ENCODE measurements at places on chromosomes 16 and 17.

DNA sequence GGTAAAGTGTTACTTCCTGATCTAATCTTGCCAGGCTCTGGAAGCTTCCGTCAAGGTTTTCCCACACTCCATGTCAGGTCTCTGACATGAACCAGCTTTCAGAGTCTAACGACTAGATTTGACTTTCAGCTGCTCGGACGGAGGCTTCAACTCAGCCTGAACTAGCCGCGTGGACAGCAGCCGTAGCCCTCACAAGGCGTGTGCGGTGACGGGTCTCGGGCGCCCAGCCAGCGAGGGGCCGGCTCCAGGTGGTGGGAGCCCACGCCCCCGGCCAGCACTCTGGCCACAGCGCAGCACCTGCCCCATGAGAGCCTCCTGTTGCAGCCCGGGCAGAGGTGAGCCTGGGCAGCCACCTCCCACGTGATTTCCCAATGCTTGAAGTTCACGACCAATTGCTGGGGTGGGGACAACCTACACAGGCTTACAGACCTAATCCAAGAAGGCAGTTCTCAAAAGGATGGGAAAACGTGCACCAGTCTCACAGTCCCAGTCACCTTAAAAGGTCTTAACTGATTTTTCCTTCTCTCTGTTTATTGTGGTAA lies 45.5 kb downstream of the TBC1D16 start:
- peaks cover 9% of the 10 kb centered on the region for H3K4me1 ChIP-seq
- H3K27me3 ChIP-seq: no peaks in the 10 kb centered on the region
- no peaks in the 10 kb centered on the region for H3K36me3 ChIP-seq
- DNase-seq: no peak

DNA sequence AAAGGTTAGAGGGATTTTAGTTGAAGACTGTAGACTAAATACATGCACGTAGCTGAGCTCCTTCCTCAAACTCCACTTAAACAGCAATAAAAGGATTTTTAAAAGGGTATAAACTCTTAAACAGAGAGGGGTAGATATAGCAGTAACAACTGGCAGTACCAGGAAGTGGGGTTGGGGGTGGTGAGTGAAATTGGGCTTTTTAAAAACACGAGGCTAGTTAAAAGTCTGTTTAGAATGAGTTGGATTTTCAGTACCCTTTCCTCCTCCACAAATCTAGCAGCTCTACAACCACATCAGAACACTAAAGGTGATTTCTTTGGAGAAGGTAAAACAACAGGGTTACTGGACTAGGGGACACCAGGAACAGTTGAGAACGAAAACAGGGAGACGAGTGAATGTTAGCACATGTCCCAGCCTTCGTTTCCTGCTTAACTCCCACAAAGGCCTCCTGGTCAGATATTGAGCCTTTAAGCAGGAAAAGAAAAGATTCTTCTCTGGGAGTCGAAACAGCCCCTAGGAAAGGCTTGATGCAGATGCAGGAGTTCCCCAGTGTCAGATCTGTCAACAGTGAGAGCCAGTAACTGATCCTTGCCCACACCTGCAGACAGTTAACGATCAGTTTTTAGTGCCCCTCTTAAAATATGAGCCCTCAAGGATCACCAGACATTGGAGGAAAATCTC lies 13.8 kb downstream of the NETO2 start:
- H3K27ac ChIP-seq: no peak overlapping the region
- H3K4me1 ChIP-seq: no peaks in the 10 kb centered on the region
- no peak overlapping the region for H3K4me3 ChIP-seq
- H3K27me3 ChIP-seq: no peaks in the 10 kb centered on the region
- DNase-seq: peak; percentile 24

- H3K27ac ChIP-seq: no peak overlapping the region
- H3K27me3 ChIP-seq: no peaks in the 10 kb centered on the region
- no peak for DNase-seq
- no peaks in the 10 kb centered on the region for H3K4me1 ChIP-seq
- no peak overlapping the region for H3K4me3 ChIP-seq
Observed at GRCh38 chr17:2800367-2800766, 4.1 kb downstream of the RAP1GAP2 start.

- no peaks in the 10 kb centered on the region for H3K27me3 ChIP-seq
- H3K4me3 ChIP-seq: no peak overlapping the region
- peaks cover 7% of the 10 kb centered on the region for H3K4me1 ChIP-seq
- H3K36me3 ChIP-seq: no peaks in the 10 kb centered on the region
- DNase-seq: no peak
Observed at GRCh38 chr17:31452101-31452500, 60.6 kb downstream of the RAB11FIP4 start.

- no peaks in the 10 kb centered on the region for H3K4me1 ChIP-seq
- peak; percentile 55 for DNase-seq
- H3K36me3 ChIP-seq: no peaks in the 10 kb centered on the region
- peak overlapping the region; percentile 3 for H3K27ac ChIP-seq
Observed at GRCh38 chr16:57514791-57515600, 21.4 kb downstream of the CCDC102A start.

DNA sequence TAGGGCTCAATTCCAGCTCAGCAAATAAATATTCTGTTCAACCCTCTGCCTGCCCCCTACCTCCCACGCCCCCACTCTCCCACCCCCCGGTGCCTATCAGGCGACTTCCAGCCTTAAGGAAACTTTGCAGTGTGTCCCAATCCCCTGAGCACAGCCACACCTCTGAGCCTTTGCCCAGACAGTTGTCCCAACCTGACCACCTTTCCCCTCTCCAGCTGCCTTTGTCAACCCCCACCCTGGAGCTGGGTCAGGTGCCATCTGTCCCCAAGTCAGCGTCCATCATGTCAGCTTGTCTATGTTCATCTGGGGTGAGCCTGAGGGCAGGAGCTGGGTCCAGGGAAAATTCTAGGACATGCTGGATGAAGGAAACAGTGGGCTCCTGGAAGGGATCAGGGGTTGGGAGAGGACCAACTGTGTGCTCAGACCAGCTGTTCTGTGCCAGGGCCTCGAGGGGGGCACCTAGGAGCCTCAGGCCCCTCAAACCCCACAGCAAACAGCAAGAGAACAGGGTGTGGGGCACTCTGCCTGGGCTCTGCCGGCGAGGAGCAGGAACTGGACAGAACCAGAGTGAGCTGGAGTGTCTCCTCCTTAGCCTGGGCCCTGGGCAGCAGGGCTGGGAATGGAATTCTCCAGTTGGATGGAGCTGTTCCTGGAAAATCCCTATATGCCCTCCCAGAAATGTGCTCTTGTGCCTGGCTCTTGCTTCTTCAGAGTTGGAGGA lies 17.8 kb downstream of the CDH16 start:
- H3K27ac ChIP-seq: no peak overlapping the region
- H3K4me1 ChIP-seq: no peaks in the 10 kb centered on the region
- DNase-seq: no peak
- H3K27me3 ChIP-seq: no peaks in the 10 kb centered on the region
- no peaks in the 10 kb centered on the region for H3K36me3 ChIP-seq

- no peak overlapping the region for H3K4me3 ChIP-seq
- H3K4me1 ChIP-seq: peaks cover 8% of the 10 kb centered on the region
- H3K27ac ChIP-seq: no peak overlapping the region
- no peak for DNase-seq
Observed at GRCh38 chr17:61416211-61416539, 16.5 kb downstream of the TBX2 start.

Measured in mesendoderm (in vitro differentiated cells).